ENCODE measurements at places on chromosomes 3 and 15.

DNA sequence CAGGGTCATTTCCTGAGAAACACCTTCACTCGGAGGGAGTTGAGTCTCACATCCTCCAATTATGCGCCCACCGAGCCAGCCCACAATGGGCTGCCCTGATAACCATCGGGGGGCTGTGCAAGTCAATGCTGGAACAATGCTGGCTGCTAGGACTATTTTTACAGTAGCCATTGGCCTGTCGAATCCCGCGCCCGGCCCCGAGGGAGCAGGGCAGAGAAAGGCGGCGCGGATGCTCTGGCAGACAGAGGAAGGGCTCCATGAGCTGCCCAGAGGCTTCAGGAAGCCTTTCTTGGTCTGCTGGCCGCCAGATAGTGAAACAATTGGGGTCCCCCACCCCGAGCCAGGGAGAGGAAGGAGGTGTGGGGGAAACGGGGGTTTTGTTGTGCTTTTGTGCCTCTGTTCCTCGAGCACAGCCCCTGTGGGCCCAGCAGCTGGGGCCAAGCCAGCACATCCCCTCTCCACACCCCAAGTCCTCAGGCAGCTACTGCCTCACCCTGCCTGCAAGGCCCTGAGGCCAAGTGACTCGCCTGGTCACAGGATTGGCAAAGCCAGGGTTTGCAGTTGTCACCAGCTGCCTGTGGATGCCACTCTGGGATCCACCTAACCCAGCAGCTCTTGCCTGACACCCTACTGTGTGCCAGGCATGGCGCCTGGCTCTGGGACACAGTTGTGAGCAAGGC, 39.0 kb downstream of the SLC6A6 start:
- DNase-seq, result no peak

GRCh38 chr15:56440214-56440770, 24.6 kb downstream of the MNS1 start:
- DNase-seq, result no peak

- no peak for DNase-seq
Observed at GRCh38 chr15:93861413-93861812, 369.9 kb upstream of the MCTP2 start.

DNA sequence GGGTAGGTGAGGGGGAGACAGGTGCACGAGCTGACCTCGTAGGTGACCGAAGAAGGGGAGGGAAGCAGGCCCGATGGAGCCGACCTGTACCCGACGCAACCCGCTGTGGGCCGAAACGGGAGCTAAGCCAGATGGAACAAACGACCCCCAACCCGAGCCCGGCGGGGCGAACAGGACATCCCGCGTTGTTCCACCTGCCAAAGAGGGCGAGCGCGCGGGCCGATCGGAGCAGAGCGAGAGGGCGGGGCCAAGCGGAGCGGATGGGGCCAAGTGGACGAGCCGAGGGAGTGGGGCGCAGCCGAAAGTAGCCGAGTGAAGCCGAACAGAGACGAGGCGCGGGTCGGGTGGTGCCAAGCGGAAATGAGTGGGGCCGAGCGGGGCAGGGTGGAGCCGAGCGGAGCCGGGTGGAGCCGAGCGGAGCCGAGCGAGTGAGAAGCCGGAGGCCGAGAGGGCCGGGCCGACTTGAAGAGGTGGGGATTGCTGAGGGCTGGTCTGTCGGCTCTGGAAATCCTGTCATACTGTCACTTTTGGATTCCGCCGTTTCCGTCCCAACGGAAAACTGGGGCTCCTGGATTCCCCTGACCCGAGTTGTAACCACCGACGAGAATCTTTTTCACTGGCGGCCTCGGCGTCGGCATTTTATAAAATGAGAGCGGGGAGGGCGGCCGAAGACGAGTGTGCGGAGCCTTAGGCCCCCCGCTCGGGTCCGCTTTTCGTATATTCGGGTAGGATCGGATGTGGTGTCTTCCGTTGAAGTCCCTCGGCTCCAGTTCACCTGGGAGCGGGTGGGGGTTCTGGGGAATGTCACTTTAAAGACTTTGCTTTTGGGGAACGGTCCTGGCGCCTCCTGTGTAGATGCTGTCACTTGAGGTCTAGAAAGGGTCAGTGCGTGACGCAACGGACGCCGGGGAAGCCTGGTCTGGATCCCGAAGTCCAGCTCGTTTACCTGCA, 15.6 kb upstream of the WNT7A start:
- peak; percentile 95 for DNase-seq

- peak; percentile 76 for DNase-seq
Observed at GRCh38 chr15:63288778-63289378, 11.5 kb downstream of the APH1B start.

DNA sequence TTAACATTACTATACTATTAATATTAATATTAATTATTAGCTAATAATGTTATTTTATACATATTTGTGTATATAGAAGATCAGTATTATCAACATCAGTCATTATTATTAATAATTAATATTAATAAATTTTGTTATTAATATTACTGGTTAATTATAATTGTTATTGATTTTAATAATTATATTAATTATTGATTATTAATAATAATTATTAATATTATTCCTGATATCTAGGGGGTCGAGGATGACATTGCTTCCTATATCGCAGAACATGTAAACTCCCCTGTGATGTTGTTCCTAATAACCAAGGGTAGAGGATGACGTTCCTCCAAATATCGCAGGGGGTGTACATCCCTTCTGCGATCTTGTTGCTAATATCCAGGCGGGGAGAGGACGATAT, 17.3 kb upstream of the BMF start:
- DNase-seq, result no peak

- DNase-seq, result no peak
Observed at GRCh38 chr3:37096975-37097374, 77.4 kb downstream of the LRRFIP2 start.

DNA sequence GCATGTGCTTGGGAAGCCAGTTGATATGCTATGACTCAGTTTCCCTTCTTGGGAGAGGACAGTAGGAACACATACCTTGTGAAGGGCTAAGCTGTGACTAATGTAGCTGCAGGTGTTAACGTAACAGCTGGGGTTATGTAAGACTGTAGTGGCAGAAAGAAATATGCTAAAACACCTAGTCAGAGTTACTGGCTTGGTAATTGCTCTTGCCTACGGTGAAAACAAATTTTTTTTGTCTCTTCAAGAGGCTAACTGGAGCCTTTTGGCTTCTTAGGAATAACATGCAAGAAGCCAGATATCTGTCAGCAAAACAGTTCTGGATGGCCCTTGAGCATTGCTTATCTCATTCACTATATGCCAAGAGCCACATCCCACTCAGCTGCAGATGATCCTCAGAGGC, 1.4 kb downstream of the MAPKBP1 start:
- DNase-seq, result no peak

DNA sequence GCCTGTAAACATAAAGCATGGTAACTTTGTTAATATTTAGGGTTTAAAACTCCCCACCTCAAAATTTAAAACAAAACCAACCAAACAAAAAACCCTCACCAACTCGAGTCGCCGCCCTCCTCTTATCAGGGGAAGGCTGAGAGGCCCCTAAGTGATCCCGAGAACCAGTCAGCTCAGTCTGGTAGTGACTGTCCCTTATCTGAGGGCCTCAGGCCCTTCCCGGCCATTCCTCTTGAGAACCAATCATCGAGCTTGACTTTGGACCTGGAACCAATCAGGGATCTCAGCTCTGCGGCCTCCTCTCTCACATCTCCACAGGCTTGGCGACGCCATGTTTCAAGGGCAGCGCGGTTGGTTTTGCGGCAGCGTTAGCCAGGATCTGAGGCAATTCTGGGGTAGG, at the start of gene TERB2:
Gene TERB2, plus strand, starts transcription at position 300 of the 400 bp plus-strand sequence. Its CDS starts 32 bp downstream, at position 332.
- DNase-seq, result no peak

DNA sequence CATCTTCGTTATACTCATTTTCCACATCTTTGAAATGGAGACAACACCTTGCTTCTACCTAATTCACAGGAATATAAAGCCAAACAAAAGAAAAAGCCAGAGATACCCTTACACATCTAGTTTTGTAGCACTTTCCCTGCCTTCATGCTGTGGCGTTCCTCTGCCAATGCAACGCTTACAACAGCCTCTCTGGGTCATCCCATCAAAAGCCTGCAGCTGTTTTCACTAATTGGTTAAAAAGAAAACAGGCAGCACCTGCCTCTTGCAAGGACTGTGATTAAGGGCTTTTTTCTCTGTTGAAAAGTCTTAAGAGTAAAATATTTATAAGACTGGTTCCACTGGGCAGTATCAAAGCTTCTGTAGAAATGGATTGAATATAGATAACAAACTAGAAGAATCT, 120.3 kb downstream of the FMN1 start:
- no peak for DNase-seq

GRCh38 chr3:136909187-136909586, 47.2 kb downstream of the NCK1 start:
- no peak for DNase-seq

DNA sequence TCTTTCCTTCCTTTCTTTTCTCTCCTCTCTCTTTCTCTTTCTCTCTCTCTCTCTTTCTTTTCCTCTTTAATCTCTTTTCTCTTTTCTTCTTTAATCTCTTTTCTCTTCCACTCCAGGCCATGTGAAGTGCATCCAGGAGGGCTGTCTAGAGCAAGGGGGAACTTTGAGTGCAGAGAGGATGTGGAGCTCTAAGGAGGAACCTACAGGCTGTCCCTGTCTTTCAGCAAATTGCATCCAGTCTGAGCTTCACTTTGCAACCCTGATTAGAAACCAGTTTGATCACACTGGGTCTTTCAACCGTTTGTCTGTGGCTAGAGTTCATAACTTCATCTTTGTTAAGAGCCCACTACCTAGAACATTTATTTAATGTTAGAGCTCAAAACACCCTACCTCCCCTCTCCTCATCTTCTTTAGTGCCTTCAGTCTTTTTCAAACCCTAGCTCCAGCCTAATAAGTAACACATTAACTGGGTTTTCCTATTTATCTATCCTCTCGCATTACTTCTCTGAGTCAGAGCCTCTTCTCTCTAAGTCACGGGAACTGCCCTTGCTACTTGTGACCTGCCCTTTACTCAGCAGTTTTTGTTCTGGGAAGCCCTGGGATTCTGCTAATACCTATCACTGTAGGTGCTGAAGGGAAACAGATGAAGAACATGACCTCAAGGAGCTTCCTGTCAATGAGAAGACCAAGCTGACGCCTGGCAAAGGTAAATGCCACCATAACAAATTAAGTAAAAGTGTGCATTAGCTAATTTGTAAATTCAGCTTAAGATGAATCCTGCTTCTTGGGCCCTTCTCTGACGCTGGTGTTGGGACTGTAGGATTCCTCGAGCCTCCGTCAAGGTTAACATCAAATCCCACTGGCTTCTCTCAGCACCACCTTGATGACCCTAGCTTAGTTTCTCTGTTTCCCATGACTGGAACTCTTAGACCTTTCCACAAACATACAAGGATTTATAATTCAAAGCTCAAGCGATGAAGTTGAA, at the start of gene GCNT3:
Gene GCNT3, plus strand, starts transcription at position 508 of the 985 bp plus-strand sequence. CDS start 6,456 bp downstream, outside the sequence.
- DNase-seq, result no peak

DNA sequence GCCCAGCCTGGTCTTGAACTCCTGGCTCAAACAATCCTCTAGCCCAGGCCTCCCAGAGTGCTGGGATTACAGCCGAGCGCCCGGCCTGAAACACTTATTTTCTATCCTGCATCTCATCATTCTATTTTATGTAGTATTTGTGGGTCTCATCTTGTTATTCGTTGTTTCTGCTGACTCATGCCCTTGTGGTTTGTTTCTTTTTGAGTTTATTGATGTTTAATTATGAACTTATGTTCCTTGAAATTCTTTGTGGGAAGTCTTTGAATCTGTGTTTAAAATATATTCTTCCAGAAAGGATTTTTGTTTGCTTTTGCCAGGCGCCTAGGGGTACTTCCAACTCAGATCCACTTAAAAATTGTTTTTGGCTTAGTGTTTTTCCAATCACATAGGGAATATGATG, 78.3 kb upstream of the C15orf39 start:
- peak; percentile 41 for DNase-seq

GRCh38 chr15:67311731-67312130, 57.1 kb downstream of the IQCH start:
- DNase-seq, result no peak

DNA sequence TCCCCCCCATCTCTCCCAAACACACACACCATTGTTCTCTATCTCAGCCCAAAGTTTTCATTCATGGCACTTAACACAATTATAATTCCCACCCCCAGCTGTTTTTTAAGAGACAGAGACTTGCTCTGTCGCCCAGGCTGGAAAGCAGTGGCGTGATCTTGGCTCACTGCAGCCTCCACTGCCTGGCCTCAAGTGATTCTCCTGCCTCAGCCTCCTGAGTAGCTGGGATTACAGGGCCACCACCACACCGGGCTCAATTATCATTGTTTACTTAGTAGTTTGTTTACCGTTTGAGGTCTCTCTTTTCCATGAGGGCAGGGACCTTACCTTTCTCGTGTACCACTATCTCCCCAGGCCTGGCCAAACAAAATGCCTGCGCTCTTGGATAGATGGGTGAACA, 79.8 kb upstream of the RAD18 start:
- no peak for DNase-seq

GRCh38 chr3:94311651-94312050, 248.8 kb downstream of the NSUN3 start:
- DNase-seq, result no peak

GRCh38 chr3:159910991-159911663, 77.5 kb upstream of the IL12A start:
- peak; percentile 79 for DNase-seq

DNA sequence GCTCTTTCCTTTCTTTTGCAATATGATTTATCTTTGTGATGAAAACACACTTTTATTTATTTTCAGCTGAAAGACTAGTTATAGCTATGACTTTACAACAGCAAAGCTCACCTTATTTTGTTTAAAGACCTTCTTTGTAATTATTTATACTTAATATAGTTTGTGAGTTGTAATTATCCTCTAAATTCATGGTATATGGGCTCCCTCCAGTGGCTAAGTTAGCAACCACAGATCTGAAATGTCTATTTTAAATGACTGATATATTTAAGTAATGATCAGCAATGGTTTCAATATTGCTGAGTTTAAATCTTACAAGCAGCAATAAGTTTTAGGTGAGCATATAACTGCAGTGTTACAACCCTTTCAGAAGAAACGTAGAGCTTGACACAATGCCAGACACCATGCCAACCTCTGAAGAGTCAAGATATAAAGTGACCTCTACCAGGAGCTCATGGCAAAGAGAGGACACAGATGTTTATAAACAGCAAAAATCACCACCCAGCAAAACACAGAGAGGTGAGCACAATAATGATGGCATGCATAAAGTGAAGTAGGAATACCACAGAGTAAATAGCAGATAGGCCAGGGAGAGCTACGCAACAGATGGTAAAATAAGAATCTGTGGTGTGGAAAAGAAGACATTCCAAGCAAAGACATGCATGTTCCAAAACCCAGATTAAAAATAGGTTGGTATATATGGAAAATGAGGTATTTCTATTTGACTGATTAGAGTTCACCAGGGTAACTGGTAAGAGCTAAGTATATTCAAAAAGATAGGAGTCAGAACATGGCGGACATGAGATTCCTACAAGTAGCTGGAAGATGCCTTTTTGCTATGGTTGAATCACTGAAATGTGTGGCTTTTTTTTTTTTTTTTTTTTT, 143.7 kb upstream of the ZNF385D start:
- DNase-seq, result peak; percentile 5

- no peak for DNase-seq
Observed at GRCh38 chr3:128933922-128934253, 54.5 kb downstream of the ACAD9 start.

DNA sequence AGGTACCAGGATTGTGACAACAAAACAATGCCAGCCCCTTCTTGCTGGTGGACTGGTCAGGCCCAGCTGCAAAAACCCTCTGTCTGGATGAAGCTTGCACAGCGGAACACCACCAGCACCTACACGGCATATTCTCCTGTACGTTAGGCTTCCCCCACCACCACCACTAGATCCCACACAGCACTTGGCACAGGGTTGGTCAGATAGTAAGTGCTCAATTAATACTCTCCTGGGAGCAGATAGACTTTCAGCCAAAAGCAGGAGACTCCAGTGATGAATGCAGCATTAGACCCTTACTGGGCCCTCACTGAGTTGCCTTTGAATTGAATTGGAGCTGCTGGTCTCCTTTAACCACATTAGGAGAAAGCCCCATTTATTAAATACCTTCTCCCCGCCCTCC, 97.9 kb downstream of the CPN2 start:
- DNase-seq, result no peak
